ENCODE measurements at places on chromosomes 11 and 22.

- no peak for DNase-seq
Measured at GRCh38 chr11:8947230-8947943, 4.6 kb upstream of the ASCL3 start.

- peak; percentile 2 for DNase-seq
Measured at GRCh38 chr11:91296629-91297028, 928.0 kb upstream of the FAT3 start.

DNA sequence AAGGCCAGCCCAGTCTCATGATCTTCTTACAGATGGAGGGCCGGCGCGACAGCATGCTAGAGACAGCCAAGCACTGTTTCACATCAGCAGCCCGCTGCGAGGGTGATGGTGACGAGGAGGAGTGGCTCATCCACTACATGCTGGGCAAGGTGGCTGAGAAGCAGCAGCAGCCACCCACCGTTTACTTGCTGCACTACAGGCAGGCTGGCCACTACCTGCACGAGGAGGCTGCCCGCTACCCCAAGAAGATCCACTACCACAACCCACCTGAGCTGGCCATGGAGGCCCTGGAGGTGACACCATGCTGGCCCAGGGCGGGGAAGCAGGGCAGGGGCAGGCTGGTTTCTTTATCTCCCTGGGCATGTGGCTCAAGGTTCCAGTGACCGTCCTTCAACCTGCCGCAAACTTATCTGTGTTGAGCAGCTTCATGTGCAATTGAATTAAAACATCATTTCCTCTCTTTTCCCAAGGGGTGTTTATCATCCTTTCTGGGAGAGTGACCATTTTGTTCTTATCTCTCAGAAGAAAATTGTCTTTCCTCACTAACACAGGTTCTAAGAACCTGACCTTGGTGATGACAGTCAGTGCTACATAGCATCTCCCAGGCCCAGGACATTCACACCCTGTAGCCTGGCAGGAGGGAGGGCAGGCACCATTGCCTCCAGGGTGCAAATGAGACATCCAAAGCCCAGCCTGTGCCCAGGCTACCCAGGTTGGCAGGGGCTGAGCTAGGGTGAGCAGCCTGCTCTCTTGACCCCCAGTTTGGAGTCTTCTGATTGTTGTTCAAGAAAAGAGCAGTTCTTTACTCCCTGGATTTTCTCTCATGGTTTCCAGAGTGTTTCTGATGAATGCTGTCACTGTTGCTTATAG, 80.7 kb downstream of the CABIN1 start:
- no peak for DNase-seq

DNA sequence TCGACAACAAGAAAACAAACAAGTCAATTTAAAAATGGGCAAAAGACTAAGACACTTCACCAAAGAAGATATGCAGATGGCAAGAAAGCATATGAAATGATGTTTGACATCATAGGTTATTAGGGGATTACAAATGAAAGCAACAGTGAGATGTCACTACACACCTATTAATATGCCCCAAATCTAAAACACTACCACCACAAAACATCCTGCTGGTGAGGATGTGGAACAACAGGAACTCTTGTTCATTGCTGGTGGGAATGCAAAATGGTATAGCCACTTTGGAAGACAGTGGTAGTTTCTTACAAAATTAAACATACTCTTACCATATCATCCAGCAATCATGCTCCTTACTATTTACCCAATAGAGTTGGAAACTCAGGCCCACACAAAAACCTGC, 29.0 kb downstream of the PRRG4 start:
- DNase-seq: peak; percentile 18

GRCh38 chr22:20951932-20952380, 15.1 kb upstream of the AIFM3 start:
- DNase-seq: no peak

- DNase-seq: no peak
Measured at GRCh38 chr11:45869551-45869950, 15.9 kb upstream of the MAPK8IP1 start.

GRCh38 chr22:28884747-28885350, 1.5 kb downstream of the ZNRF3 start:
- DNase-seq: peak; percentile 29

- DNase-seq: no peak
Measured at GRCh38 chr11:5065027-5065426, 4.3 kb upstream of the OR52E1 start.

DNA sequence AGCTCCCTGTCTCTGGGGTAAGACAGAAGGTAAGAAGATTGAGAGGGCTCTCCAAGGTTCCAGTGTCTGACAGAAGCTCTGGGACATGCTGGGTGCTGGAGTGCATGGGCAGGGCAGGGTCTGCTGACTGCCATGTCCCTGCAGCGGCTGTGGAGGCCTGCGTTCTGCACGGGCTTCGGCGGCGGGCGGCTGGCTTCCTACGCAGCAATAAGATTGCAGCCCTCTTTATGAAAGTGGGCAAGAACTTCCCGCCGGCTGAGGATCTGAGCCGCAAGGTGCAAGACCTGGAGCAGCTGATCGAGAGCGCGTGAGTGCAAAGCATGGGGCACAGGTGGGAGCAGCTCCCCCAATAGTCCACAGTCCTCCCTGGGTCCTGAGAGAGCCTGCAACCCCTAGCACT, 41.5 kb downstream of the SGSM1 start:
- DNase-seq: no peak

- DNase-seq: peak; percentile 45
Measured at GRCh38 chr22:39183991-39184585, 31.6 kb upstream of the CBX7 start.

- no peak for DNase-seq
Measured at GRCh38 chr11:8283100-8283464, 19.4 kb upstream of the LMO1 start.

DNA sequence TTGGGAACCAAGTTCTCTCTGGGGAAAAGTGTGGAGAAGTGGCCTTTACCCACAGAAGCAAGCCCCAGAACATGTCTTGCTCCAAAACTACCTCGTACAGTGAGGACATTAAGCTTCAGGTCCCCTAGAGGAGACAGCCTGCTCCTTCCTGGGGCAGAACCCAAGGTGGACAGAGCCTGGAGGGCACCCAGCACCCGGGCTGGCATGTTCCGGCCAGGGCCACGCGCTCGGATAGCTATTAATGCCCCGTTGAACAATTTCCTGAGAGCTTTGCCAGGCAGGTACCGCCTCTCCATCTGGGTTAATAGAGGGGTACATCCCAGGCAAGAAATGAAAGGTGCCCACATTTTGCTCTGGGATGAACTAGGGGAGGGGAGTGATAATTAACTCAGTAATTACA, 169.0 kb upstream of the GRK3 start:
- no peak for DNase-seq

GRCh38 chr11:75718419-75719339, 1.0 kb downstream of the MOGAT2 start:
- no peak for DNase-seq

GRCh38 chr11:28504555-28505110, 396.4 kb downstream of the METTL15 start:
- no peak for DNase-seq

DNA sequence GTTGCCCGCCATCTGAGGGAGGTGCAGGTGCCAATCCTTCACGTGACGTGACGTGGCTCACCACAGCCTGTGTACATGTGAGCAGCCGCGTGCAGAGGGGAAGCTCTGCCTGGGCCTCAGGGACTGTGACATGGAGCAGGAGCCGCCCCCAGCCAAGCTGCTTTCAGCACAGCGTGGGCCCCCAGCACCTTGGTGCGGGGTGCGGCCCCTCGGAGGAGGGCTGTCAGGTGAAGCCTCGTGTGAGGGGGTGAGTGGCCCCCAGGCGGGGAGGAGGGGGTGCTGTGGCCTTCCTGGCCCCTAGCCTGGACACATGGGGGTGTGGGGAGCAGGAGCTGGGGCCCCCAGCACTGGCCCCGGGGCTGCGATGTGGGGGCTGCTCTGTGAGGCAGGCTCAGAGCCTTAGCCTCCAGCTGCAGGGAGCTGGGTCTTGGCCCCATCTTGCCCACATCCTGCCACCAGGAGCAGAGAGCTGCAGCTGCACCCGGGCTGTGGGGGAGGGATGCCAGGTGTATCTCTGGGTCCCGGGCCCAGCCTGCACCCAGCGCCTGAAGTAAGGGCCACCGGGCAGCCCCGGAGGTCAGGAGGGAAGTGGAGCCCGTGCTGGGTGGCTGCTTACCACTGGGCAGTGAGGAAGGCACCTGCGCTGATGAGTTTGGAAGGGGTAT, at the start of gene ADORA2A:
TSS of gene ADORA2A (plus strand) at position 100 of the 665 bp plus-strand sequence. CDS start 5,806 bp downstream, outside the sequence.
- DNase-seq: no peak

DNA sequence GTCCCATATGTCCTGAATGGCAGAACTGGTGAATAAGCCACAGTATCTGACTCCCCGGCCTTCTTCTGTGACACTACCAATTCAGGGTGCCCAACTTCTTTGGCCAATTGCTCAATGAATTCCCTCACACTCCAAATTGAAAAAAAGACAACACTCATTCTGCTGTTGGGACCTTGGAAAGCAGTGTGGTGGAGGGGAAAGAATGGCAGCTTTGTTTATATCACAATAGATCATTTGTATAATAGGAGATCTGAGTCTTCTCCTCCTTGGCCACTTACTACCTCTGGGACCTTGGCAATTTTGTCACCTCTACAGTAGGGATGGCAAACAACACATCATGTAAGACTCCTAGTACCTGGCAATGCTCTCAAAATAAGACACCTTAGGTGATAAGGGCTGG, 64.6 kb downstream of the OPCML start:
- no peak for DNase-seq

DNA sequence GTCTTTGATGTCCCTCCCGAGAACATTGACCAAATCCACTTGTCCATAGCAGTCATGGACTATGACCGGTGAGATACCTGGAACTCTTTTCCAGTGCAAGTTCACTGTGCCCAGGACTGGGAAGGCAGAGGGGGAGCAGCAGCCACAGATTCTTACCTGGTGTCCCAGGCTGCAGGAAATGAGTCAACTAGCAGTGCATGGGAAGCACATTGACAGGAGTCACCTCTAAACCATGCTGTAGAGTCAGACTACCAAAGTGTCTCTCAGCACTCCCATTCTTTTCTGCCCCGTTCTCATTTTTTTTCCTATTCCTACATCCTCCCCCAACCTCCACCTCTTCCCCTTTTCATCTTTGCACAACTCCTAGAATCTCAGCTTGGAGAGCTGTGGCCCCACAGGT, 67.2 kb upstream of the OLFML1 start:
- DNase-seq: peak; percentile 3

DNA sequence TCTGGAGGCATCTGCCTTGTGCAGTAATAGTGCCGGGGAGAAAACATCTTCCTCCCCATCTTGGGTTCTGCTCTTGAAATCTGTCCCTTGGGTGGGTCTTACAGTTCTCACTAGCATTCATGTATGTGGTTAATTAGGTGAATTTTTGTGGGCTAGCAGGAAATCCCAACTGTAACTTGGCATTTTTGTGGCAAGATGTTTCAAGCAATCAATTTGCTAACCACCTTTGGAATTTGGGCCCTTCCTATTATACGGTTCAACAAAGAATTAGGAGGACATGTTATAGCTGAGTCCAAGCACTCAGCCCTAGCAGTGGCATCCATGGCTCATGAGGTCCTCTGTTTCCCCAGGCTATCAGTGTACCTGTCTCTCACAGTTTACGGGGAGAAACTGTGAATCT, 89.1 kb upstream of the MTNR1B start:
- no peak for DNase-seq

- peak; percentile 77 for DNase-seq
Measured at GRCh38 chr11:128407962-128408361, 179.4 kb downstream of the ETS1 start.

- peak; percentile 51 for DNase-seq
Measured at GRCh38 chr11:64032050-64032449, 3.7 kb upstream of the FLRT1 start.

DNA sequence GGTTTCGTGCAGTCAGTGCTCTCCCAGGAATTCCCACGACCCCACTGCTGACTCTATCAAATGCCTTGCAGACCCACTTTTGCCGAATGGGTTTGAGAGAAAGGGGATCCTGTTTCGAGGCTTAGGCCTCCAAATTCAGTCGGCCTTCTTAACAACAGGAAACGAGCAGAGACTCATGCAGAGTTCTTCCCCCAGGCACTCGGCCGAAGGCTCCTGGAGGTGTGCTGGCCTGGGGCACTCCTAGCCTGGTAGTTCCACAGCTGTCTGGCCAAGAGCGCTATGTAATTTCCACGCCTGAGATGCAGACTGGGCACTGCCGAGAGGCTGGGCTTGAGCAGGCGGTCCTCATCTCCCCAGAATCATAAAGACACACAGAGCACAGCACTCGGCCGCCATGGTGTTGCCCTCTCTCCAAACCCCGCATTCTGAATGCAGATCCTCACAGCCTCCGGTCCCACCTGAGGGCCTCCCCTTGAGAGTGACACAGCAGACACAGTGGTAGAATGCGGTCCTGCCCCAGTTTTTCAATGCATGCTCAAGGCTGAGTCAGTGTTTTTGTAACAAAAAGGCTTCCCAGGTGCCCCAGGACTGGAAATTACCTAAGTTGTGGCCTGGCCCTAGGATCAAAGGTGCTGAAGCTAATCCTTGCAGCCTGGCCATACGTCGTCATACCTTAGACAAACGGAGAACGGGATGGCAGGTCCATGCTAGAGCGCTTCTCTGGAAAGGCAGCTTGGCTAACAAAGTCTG, 30.2 kb upstream of the BID start:
- DNase-seq: no peak

- DNase-seq: no peak
Measured at GRCh38 chr11:6095798-6096197, 11.7 kb upstream of the OR56B4 start.

- no peak for DNase-seq
Measured at GRCh38 chr11:92843455-92843854, 126.0 kb upstream of the MTNR1B start.

All from ELR (cell line).